ENCODE measurements at places on chromosomes 16 and 17.

GRCh38 chr17:11138023-11138422 is 103.0 kb upstream of the SHISA6 start:
- no peak for DNase-seq

GRCh38 chr16:2728034-2728433 is 8.0 kb upstream of the PRSS27 start:
- DNase-seq: no peak

DNA sequence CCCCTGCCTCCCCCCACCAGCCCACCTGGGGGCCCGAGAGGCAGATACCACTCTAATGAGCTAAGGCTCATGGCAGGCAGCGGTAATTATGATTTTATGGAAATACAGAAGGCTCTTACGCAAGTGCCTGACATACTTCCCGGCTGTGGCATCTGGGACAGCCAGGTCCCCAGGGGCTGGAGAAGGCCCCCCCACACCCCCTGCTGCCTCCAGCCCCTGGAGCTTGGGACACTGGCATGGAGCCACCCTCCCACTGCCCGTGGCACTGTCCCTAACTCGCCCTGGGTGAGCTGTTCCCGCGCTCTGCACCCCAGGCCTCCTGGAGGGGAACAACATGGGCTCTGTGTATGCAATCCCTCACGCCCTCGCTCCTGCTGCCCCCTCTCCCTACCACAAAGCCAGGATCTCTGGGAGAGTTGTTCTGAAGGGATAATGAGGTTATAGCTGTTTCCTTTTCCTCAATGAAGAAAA is 5.4 kb upstream of the STAC2 start:
- DNase-seq: no peak

- no peak for DNase-seq
Measured at GRCh38 chr17:333626-334396, 18.8 kb downstream of the RPH3AL start.

DNA sequence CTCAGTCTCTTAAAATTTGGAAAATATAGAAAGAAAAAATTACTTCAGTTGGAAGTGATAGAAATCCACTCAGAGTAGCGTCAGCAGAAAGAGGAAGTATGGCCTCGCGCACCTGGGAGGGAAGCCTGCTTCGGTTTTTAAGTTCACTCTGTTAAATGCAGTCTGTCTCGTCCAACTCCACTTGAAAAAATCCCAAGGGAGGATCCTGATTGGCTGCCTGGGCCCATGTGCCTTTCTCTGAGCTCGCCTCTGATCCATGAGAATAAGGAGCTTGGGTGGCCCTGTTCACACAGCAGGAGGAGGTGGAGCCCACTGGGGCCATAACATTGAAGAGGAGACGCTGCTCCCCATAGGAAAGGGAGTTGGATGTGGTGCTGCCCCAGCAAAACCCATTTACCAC is 40.7 kb downstream of the DNAJA2 start:
- no peak for DNase-seq
